ENCODE measurements at places on chromosomes 2 and 18.

DNA sequence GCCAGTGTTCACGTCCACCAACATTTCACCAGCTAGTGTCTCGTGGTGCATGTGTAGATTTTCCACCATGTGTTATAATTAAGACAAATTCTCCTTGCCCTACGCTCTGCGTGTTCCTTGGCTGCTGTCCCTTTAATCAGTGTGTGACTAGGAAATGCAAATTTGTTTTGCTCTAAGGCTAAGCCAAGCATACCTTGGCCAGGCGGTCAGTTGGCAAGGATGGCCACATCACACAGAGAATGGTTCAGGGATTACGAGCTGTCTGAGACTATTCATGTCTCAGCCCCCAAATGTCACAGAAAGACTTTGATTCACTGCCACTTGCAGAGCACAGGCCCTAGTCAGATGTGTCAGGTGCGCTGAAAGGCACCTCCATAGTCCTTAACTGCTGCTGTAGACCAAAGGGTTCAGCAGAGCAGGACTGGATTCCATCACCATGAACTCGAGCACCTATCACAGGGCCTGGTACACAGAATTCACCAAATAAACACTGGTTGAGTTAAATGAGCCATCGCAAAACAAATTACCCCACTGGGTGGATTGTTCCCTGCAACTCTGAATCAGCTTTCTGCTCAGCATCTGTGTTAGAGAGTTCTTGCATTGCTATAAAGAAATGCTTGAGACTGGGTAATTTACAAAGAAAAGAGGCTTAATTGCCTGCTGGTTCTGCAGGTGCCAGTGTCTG, 128.4 kb downstream of the CABLES1 start:
- no peak for DNase-seq

GRCh38 chr18:11997466-11997865, 16.2 kb downstream of the IMPA2 start:
- no peak for DNase-seq

DNA sequence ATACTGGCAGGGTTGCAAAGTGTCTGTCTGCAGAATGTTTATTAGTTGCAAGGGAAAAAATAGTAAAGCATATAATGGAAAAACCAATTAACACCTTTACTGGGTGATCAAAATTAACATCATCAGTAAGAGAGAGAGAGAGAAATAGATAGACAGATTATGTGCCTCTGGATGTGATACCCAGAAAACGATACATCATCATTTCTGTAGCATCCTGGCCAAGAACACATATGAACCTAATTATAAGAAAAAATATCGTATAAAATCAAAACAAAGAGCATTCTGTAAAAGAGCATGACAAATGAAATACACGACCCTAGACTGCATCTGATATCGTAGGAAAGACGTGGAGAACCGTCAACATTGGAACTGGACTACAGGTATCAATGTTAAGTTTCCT, 64.6 kb downstream of the SMC6 start:
- no peak for DNase-seq

DNA sequence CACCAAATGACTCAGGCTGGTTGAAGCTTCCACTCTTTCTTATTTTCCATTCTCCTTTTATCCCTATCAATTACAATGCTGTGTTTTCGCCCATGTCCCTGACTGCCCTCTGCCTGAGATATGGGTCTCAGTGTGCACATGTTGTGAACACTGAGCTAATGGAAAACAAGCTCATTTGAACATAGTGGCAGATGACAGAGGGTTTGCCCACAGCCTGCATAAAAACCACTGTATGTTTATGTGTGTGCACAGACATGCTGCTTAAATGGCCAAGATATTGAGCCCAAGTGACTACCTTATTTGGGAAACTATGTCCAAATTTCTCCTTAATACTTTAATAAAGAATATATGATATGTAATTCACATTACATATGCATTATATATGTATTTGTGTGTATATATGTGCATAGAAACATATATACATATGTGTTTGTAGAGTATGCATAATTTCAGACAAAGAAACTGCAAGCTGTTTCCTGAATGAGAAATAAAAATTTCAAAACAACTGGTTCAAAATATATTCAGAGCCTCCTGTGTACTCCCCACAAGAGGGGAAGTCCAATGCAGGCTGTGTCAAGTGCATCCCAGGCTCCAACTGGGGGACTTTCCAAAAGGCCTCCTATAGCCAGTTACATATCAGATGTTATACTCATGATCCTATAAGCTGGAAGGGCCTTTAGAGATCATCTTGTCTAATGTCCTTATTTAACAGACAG, 92.7 kb upstream of the CD302 start:
- DNase-seq, result no peak

GRCh38 chr18:23212161-23212560, 76.9 kb downstream of the CABLES1 start:
- DNase-seq, result no peak

GRCh38 chr2:97834610-97835009, 121.2 kb downstream of the ZAP70 start:
- DNase-seq, result no peak

GRCh38 chr2:11993749-11994148, 247.3 kb downstream of the LPIN1 start:
- DNase-seq, result no peak
